Activated CD4-positive, alpha-beta memory T cell treated with anti-CD3 and anti-CD28 coated beads for 36 hours (primary cell): ENCODE measurements at places on chromosomes 4 and X.

DNA sequence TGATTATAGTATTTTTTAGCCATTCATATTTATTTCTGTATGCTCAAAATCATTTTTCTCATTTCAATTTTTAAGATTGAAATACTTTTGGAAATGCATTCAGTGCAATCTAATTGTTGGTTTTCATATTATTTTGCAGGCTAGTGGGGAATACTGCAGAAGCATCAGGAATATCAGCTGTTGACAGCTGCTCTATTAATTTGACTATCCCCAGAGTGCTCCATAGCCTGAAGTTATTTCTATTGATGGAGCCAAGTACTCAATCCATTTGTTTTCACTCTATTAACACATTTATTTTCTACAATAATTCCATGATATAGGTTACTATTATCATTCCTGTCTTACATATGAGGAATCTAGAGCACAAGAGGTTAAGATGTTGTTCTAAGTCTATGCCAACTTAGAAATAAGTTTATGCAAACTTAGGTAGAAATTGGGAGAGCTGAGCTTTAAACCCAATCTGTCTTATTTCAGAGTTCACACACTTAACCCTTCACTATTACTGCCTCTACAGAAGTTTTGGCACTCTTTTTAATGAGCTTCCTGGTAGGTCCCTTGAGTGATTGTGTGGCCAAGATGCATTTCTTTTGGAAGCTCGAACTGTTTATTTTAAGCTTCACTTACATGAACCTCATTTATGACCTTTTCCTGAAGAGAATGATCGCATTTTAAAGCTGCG, 65.6 kb upstream of the PCDH18 start:
- no peak for DNase-seq

- no peak for DNase-seq
Observed at GRCh38 chr4:158811704-158812103, 42.9 kb downstream of the FNIP2 start.

DNA sequence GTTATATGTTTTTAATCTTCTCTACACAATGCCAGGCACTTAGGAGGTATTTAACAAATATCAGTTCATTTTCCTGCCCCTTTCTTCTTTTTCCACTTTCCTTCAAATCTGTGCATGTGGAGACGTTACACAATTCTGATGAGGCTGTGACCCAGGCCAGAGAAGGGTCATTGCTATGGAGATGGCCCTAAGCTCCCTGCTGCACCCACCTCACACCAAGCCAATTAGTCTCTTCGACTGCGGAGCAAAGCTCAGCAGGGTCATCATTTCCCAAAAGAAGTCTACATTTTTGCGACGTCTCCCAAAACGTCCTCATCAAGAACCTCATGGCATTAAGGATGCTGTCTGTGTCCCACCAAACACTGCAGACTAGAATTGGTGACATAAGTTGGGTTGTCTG, 28.9 kb upstream of the VEGFD start:
- no peak for DNase-seq

DNA sequence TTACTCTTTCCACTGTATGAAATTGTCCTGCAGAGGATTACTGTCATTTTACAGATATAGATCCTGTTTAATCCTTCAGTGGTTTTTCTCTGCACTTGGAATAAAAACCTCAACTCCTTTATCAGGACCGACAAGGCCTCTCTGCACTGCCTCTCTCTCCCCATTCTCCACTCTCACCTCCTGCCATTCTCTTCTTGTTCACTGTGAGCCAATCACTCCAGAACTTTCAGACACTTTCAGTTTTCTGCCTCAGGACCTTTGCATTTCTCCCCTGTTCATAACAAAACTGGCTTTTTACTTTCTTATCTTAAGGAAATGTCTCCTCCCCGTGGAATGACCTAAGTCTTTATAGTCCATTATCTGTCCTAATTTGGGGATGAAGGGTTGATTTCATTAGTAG, 137.3 kb downstream of the ELOVL6 start:
- DNase-seq, result no peak

- DNase-seq, result no peak
Observed at GRCh38 chrX:110989869-110990268, 106.1 kb upstream of the PAK3 start.

DNA sequence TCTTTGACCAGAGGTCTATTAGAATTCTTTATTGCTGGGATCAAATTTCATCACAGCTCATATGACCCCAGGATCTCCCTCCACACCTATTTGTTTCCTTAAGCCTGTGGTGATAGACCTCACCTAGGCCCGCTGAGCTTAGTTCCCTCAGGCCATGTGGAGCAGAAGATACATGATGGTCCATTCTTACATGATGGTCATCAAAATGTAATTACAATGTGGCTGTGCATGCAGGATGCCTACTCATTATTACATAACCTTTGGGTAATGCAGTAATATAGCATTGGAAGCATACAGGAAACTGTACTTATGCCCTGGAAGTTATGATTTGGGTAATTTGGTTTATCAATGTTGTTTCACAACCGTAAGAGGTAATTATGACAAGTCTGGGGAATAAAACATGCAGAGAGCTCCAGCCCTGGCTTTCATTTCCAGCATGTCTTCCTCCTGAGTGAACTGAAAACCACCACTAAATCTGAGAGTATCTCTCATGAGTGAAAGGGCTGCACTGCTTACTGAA, 67.0 kb upstream of the AGA start:
- DNase-seq, result no peak

- no peak for DNase-seq
Observed at GRCh38 chrX:71671938-71672337, 4.6 kb downstream of the LOC101059915 start.

DNA sequence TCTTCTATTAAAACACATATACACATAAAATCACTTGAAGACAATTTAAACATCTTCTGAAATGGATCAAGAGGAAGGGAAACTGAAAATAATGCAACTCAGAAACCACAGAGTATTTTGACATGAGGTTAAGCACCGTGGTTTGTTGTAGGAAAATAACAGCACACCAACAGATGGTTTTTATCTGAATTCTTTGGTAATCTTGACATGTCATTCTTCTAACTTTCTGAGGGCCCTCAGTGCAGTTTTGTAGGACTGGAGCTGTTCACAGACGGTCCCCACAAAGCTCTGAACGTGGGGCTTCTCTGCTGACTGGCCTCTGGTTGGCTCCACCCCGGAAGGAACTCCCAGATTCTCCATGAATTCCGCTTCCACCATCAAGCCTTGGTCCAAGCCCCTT, 16.0 kb upstream of the TLR8 start:
- DNase-seq, result no peak

GRCh38 chr4:107278791-107279483, 242.8 kb upstream of the DKK2 start:
- no peak for DNase-seq

GRCh38 chrX:11759172-11759460, 1.1 kb downstream of the MSL3 start:
- DNase-seq, result no peak

GRCh38 chr4:140326395-140326993, 47.0 kb upstream of the SCOC start:
- DNase-seq, result peak; percentile 11

GRCh38 chr4:82293304-82293703, 80.5 kb downstream of the HNRNPD start:
- DNase-seq, result no peak

GRCh38 chr4:185700048-185700447, 111.9 kb downstream of the SORBS2 start:
- no peak for DNase-seq

DNA sequence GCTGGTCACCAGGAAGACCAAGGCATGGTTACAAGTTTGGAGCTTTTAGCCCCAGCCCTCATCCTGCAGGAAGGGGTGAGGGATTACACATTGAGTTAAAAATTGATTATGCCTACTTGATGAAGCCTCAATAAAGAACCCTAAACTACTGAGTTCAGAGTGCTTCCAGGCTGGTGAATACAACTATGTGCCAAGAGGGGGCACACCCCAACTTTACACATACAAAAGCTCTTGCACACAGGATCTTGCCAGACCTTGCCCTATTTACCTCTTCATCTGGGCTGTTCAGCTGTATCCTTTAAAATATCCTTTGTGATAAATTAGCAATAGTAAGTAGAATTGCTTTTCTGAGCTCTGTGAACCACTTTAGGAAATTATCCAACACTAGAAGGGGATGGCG, 489.3 kb downstream of the INPP4B start:
- peak; percentile 38 for DNase-seq

DNA sequence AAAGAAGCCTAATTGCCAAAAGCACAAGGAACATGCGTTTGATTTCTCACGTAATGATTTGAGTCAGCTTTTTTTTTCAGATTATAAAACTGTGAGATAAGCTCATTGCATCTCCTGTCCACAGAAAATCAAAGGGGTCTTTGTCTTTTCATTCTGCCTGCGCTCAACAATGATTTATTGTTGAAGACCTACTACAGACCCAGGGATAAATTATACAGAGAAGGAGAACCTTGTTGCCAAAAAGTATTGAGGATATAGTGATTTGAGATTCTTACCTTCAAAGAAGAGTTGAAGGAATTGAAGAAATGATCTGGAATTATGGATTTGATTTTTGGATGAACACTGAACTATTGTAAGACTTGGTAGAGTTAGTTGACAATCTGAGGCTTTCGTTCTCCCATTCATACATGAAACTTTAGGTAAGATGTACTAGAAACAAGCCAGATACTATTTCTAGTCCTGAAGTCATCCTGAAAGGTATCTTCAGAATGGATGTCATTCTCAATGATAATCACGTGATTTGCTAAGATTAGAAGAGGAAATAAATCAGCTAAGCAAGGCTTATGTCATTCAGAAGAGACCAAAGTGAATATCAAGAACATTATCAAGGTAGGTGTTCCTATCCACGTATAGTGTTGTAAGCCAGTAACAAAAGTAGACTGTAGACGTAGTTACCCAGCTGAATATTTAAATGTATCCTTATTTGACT, 71.1 kb upstream of the SCOC start:
- no peak for DNase-seq

DNA sequence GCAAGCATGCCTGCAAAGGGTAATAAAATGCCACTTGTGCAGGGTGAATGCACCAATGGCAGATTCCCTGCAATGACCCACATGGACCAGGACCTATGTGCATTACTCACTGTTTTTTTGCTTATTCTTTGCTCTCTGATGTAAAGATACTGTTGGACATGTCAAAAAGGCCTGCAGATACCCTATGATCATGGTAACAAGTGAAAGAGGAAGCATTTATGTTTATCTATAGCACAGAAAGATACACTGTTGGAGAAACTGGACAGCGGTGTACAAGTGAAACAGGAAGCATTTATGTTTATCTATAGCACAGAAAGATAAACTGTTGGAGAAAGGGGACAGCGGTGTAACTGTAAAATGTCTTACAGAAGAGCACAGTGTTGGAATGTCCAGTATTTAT, 127.5 kb downstream of the PAPSS1 start:
- DNase-seq, result no peak

- DNase-seq, result no peak
Observed at GRCh38 chr4:99084595-99084994, 4.0 kb downstream of the ADH5 start.

DNA sequence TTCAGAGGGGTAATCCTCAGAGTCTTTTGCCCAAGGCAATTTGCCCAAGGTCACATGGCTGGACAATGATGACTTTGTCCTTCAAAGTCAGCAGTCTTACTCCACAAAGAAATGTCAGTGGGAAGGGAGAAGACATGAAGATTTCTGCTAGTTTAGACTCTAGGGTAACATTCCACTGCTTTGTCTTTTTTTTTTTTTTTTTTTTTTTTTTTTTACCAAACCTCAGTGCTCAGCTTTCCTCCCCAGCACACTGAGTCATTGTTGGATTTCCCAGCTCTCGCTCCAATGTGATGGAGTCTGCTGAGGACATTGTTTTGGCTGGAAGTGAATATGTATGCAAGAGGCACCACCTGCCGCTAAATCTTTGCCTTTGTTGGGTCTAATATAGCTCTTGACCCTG, 7.2 kb upstream of the C1QTNF7 start:
- DNase-seq, result no peak

GRCh38 chrX:154509455-154509854, 6.6 kb downstream of the FAM3A start:
- no peak for DNase-seq

- no peak for DNase-seq
Observed at GRCh38 chr4:150394046-150394445, 187.9 kb upstream of the MAB21L2 start.

DNA sequence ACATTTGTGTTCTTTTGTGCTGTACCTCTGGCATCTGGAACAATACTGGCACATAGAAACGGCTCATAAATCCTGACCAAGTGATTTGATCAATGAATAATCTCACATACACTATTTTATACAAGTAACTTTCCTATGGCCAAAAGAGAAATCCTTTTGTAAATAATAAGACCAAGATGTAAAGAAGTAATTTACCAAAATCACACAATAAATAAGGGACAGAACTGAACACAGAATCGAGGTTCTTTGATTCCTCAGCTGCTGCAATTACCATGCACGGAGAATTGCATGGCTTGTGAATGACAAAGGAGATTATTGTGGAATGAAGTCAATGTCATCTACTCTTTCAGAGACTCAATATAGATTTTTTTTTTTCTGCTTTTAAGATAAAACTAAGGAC, 576.8 kb upstream of the SMIM31 start:
- no peak for DNase-seq

DNA sequence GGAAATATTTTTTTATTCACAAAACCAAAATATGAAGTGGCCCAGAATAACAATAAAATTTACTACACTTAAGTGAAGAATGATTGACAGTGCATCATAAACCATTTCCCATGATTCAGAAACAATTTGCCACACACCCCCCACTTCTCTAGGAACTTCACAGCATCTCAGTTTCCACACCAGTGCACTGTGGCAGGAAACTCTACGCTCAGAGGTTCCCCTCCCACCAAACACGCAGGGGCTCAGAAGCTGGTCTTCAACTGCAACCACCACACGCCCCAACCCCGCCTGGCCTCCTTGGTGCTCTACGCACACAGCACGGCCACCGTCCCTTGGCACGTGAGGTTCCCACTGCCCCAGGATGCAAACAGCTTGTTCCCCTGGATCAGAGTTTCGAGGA, 63.7 kb downstream of the ZFYVE28 start:
- no peak for DNase-seq

DNA sequence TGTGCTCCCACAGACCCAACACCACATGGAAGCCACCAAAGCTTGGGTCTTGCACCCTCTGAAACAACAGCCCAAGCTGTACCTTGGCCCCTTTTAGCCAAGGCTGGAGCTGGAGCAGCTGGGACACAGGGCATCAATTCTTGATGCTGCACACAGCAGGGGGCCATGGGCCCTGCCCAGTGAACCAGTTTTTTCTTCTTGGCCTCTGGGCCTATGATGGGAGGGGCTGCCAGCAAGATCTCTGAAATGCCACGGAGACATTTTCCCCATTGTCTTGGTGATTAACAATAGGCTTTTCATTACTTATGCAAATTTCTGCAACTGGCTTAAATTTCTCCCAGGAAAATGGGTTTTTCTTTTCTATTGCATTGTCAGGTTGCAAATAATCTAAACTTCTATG, 49.0 kb downstream of the SPANXA2 start:
- DNase-seq, result no peak
